Activated CD4-positive, CD25-positive, alpha-beta regulatory T cell (primary cell): ENCODE measurements at places on chromosomes 4 and X.

- no peak for DNase-seq
Measured at GRCh38 chr4:6023731-6024130, 5.5 kb upstream of the C4orf50 start.

- no peak for DNase-seq
Measured at GRCh38 chr4:96134806-96135205, 294.9 kb downstream of the PDHA2 start.

GRCh38 chr4:24887881-24888430, 24.9 kb downstream of the CCDC149 start:
- no peak for DNase-seq

- no peak for DNase-seq
Measured at GRCh38 chr4:109879636-109880314, 31.9 kb downstream of the LRIT3 start.

DNA sequence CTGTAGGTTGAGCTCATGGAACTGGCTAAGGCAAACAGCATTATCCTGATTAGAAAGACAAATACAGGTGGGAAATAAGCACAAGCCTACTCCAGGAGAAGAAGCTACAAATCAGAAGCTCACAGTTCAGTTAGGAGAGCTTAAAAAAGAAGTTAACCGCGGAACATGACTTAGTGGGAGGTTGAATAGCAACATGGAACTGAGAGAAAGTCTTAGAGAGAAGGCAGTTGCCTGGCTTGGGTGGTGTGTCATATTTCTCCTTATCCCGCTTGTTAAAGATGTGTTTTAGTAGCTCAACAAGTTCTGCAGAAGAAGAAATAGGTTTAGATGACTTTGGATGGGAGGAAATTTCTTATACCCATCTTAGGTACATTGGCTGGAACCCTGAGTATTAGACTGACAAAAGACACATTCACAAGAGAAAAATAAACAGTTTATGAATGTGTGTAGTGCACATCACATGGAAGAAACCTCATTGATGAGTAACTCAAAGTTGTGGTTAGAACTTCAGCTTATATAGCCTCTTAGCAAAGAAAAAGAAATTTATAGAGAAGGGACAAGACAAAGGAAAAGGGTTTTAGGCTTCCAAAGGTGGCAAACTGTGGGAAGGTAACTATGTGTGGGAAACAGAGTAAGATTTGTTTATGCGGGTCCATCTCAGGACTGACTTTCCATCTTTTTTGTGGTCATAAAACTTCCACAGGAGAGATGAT, 37.4 kb upstream of the RXFP1 start:
- DNase-seq, result no peak

- no peak for DNase-seq
Measured at GRCh38 chr4:815464-816146, 10.3 kb downstream of the CPLX1 start.

GRCh38 chr4:163707873-163708272, 213.4 kb downstream of the TMA16 start:
- no peak for DNase-seq

DNA sequence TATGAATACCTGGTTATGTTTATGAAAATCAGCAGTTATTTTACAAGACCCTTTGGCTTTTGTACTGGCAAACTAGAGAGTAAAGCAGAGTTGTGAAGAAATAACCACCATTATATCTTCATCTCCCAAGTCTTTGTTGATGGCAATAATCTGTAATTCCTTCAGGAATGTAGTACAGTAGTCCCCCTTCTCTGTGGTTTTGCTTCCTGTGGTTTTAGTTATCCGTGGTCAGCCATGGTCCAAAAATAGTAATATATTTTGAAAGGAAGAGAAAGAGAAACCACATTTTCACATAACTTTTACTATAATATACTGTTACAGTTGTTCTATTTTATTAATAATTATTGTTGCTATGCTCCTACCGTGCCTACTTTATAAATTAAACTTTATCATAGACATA, 27.8 kb downstream of the BANK1 start:
- no peak for DNase-seq

GRCh38 chrX:34546366-34546765, 110.7 kb downstream of the TMEM47 start:
- DNase-seq, result no peak

GRCh38 chrX:77493677-77494553, 46.7 kb downstream of the FGF16 start:
- no peak for DNase-seq

DNA sequence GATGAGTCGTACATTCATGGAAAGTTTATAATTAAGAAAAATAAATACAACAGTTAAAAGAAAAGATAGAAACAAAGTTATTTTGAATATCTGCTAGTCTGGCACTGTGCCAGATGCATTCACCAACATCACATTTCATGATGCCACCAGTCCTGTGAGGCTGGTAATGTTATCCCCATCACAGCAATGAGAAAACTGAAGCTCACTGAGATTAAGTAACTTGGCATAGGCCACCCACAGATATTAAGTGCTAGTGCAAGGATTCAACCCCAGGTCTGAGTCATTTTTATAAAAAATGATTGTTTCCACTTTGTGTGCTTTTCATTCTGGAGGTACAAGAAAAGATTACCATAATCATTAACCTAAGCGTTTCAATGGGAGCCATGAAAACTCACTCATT, 65.0 kb upstream of the IL15 start:
- no peak for DNase-seq
